ENCODE measurements at places on chromosomes 16 and 17. TPM values are rescaled to one million over a fixed set of nuclear protein-coding genes. Genes with fewer than 3 reads are reported as not detected.

DYNLL2 gene
- total RNA-seq, result 33.8 TPM

P2RX1 gene
- 8.7 TPM for total RNA-seq

KRT20 gene
- total RNA-seq, result not detected

KCNJ18 gene
- total RNA-seq, result not detected

ZNF205 gene
- 11.9 TPM for total RNA-seq

LRRC37A gene
- 3.3 TPM for total RNA-seq

GAST gene
- total RNA-seq, result not detected

SULT1A1 gene
- 50.2 TPM for total RNA-seq

RNF227 gene
- total RNA-seq, result 7.5 TPM

HS3ST2 gene
- total RNA-seq, result 4.8 TPM

NAGS gene
- 6.4 TPM for total RNA-seq

ADORA2B gene
- total RNA-seq, result 6.2 TPM

B3GNT9 gene
- total RNA-seq, result 13.5 TPM

OGFOD1 gene
- 26.8 TPM for total RNA-seq

NSF gene
- total RNA-seq, result 52.7 TPM

IGF2BP1 gene
- total RNA-seq, result not detected

EVPLL gene
- 2.8 TPM for total RNA-seq

TPSD1 gene
- total RNA-seq, result 9.6 TPM

CTU2 gene
- 14.5 TPM for total RNA-seq

KRTAP4-9 gene
- total RNA-seq, result not detected

CCDC200 gene
- total RNA-seq, result not detected

HGS gene
- total RNA-seq, result 92.0 TPM

PMFBP1 gene
- 0.62 TPM for total RNA-seq

ANKRD40 gene
- 49.5 TPM for total RNA-seq

OR2C1 gene
- not detected for total RNA-seq

All from lower lobe of right lung (tissue), 2 donors.